ENCODE measurements at places on chromosomes 1 and 21.

DNA sequence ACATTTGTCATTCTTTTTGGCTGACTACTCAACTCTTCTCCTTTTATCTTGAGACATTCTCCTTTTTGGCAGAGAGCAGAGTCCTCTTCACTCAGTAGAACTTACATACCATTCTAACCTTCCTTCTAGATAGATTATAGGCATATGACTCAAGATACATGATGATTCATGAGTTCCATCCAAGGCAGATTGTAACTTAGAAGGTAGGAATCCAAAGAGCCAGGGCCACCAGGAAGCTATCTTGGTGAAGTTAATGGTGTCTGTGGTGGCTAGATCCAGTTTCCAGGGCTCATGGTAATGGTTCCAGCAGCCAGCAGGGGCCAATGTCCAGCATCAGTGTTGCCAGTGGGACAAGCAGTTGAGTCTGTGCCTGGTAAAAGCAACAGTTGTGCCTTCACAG is 76.1 kb upstream of the KIAA0040 start:
- DNase-seq, result no peak

DNA sequence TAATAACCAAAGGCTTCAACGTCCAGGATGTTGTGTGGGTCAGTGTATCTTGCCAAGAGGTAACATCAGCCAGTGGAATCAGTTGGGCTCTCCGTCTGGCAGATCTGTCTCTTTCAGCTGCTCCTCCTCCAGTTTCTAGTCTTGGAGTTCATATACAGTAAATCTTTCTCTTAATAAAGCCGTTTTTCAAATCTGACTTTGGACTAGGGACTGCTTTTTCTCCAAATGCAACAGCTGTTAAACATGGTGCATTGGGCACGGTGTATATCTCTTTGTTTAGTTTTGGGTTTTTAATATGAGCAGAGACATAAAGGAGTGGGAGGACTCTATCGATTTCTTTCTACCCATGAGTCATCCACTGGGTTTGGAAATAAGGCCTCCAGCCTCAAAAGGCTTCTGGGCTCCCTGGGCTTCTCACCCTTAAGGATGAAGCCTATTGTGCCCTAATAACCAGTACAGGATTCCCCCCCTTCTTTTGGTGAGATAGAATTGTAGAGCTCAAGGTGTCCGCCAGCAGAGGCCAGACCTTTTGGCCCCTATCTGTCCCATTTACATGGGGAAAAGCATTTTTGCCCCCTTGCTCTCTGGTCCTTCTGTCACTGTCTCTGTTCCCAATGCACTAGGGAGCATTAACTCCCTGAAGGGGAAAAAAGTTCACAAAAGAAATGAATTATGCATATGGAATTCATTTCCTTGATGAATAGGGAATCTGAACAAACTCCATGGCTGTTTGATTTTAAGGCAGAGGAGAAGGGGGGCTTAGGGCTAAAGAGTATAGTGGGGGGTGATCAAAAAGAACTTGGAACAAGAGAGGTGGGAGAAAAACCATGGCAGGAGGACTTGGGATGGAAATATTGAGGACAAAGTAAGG is 86.0 kb downstream of the PBX1 start:
- DNase-seq, result no peak

GRCh38 chr21:38987633-38988508 is 182.1 kb downstream of the ETS2 start:
- DNase-seq, result no peak

- no peak for DNase-seq
These were observed 143.2 kb downstream of the HHIPL2 start for GRCh38 chr1:222404710-222405109.

- DNase-seq, result no peak
These were observed 16.4 kb upstream of the RAB29 start for GRCh38 chr1:205791568-205792180.

DNA sequence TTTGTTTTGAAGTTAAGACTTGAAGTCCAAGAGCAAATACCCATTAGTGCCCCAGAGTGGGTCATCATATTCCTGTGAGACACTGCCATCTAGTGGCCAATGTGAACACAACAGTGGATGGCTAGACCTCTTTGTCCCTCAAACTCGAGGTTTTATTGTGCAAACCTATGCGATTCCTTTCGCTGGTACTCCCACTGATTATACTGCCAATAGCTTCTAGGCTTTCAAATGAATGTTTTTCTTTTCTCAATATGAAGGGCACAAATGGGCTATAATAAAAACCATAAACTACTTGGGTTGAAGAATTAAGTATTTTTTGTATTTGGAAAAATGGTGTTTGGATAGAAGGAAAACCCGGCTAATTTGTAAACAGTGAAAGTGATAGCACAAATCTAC is 100.4 kb upstream of the ZNF281 start:
- peak; percentile 52 for DNase-seq

GRCh38 chr1:21937034-21937371 is at the start of gene HSPG2:
TSS of gene HSPG2 (minus strand) at chr1:21937310. CDS start at chr1:21937217, 93 bp downstream.
- no peak for DNase-seq

DNA sequence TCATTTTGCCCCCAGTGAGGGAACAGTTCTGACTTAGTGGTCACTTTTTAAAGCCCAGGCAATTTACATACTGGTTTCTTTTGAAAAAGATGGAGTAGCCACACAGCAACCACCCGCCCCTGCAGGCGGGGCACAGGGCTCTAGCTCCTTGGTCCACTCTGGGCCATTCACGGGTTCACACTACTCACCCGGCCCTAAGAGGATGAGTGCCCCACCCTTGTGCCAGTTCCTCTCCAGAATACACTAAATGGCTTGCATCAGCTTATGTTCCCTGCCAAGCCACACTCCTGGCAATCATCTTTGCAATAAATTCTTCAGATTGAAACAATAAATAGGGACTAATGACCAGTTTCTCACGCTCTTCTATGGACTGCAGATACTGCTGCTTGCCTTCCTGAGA is 15.7 kb upstream of the ATP13A2 start:
- DNase-seq, result no peak

DNA sequence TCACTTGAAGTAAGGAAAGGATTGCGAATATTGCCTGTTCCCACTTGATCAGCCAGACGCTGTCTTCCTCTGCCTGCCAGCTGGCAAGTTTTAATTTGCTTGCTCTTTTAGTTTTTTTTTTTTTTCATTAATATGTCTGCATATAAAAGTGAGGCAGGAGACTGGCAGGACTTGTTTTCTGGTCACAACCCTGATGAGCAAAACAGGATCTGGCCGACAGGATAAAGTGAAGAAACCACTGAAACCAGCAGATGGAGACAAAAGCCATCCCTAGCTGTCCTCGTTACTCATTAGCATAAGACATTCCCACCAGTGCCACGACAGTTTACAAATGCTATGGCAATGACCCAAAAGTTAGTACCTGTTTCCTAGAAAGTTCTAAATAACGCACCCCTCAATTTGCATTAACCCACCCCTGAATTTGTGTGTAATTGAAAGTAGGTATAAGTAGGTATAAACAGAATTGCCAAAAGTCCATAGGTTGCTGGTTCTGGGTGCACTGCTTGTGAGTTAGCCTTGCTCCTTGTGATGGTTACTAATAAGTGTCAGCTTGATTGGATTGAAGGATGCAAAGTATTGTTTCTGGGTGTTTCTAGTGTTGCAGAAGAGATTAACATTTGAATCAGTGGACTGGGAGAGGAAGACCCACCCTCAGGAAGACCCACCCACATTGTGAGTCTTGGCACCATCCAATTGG is 60.8 kb downstream of the ZNF684 start:
- DNase-seq, result no peak

DNA sequence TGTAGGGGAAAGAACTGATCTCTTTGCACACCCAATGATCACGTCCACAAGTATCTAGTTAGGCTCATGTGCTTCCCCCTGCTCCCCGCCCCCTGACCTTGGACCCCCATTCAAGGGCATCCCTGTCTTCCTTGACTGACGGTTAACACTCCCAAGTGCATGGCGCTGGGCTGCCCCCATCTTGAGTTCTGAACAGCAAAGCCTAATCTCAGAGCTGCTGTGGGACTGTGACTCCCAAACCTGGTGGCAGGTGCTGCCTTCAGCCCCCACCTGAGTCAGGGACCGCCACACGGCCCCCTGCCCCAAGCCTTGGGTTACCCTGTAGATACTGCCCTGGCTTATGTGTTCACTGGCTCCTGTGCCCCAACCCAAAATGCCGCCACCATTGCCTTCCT is 925 bp downstream of the TNNI1 start:
- no peak for DNase-seq

DNA sequence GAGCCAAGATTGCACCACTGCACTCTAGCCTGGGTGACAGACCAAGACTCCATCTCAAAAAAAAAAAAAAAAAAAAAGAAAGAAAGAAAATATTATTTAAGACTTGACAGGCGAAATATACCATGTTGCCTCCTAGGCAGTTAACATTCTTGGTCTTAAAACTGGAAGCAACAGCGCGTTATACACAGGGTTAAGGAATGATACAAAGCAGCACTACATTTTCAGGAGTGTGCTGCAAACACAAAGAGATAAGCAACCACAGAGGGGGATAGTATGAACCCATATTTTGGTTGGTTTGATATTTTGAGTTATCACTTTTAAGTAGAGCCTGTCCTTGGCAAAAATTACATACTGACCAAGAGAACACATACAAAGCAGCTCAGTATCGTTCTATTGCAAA is 25.1 kb downstream of the USP24 start:
- DNase-seq, result no peak

DNA sequence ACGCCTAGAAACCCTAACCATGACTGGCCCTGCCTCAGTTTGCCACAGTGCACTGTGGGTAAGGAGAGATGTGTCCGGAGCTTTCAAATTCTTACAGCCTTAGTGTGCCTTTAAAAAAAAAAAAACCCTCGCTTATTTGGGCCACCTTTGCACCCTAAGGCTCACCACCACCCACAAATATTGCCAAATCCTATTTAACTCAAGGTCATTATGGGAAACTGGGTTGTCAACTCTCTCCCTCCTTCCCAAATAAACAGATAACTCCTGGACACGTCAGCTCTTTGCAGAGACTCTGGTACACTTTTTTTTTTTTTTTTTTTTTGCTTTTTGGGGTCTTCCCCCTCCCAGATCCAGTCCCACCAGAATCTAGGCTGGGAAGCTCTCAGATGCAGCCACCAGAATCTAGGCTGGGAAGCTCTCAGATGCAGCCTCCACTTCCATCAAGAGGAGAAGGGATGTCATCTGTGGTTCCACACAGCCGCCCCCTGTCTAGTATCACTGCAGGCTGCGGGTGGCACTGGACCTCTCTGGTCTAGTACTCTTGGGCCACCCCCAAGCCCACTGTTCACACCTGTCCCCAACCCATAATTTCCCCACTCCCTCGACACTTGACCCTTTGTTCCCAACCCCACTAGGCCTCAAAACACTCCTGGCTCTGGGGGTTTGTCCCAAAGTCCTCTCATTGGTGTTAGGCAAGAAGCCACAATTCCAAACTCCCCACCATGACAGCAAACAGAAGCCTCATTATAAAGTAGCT is 3.4 kb downstream of the DHRS3 start:
- DNase-seq, result no peak

DNA sequence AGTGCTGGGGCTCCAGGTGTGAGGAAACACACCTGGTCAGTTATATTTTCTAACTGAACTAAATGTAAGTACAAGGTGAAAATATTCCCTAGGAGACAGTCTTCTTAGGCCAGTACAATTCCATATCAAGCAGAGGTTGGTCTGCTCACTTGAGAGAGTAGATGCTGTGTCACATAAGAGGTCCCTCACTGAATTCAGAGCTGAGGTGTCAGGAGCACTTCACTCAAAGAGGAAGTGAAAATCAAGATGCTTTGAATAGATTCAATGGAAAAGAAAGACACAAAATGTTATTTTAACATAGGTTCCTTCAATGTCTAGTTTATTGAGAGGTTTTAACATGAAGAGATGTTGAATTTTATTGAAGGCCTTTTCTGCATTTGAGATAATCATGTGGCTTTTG is 4.3 kb upstream of the FCRL3 start:
- DNase-seq, result no peak

DNA sequence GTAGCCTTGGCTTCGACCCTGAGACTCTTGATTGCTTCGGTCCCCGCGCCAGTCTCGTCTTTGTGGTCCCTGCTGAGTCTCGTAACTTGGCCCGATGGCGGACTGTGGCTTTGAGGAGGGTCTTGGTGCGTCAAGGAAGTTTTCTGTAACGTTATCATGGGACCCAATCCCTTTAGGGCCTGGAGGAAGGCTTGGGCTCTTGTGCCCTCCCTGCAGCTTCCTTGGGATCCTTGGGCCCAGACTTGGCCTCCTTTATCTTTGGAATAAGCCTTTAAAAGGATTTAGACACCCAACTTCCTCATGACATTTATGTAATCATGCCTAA is 371 bp downstream of the ZMPSTE24 start:
- no peak for DNase-seq

DNA sequence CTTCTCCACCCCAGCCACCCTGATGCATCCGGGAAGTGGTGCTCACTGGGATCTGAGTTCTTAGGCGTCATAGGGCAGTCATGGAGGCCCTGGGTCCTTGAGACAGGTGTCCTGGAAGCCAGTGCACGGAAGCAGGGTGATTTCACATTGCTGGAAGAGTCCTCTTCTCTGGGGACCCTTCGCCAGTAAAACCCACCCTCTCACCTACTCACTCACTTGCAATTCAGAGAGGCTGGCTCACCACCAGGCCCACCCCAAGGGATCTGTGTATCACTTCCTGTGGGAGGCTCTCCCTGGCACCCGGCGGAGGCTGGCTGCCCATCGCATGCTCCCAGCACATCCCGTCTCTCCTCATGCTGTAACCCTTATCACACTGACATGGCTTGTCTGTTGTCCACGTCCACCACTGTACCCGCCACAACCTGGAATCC is 40.2 kb upstream of the EPS8L3 start:
- no peak for DNase-seq

- DNase-seq, result no peak
These were observed 22.1 kb downstream of the BCAS2 start for GRCh38 chr1:114559356-114559755.

GRCh38 chr1:235843461-235843961 is 23.2 kb downstream of the LYST start:
- no peak for DNase-seq

Data from T1000 (cell line).